Cortex of kidney (tissue), 1 donor: ENCODE measurements at places on chromosomes 5 and 9.

GRCh38 chr5:157529002-157529401, 46.6 kb downstream of the ADAM19 start:
- DNase-seq, result no peak

DNA sequence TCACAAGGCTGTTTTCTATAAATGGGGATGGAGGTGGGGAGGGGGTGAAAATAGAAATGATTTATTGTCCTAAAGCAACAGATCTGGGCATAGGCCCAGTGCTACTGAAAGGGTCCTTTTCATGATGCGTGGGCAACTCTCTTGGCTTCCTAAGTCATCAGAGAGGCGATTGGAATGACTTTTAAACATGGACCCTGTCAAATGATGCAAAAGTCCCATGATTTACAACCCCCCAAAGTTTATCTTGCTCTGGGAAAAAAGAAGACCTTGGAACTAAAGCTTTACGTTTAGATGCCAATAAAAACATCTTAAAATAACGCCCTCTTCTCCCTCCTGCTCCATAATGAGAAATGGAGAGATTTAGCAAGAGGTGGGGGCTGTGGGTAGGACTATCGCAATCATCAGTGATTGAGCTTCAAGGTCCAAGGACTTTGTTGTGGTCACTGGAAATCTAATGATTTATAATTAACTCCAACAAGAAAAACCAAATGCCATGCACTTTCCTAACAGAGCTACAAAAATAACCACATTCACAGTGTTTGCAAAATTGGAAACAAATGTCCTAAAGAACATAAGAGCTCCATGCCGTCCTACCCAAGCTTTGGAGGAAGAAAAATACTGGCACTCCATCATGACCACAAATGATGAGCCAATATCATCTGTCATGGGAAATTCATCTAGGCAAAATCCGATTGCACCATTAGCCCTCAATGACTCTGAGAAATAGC, 167.5 kb upstream of the CLINT1 start:
- no peak for DNase-seq

DNA sequence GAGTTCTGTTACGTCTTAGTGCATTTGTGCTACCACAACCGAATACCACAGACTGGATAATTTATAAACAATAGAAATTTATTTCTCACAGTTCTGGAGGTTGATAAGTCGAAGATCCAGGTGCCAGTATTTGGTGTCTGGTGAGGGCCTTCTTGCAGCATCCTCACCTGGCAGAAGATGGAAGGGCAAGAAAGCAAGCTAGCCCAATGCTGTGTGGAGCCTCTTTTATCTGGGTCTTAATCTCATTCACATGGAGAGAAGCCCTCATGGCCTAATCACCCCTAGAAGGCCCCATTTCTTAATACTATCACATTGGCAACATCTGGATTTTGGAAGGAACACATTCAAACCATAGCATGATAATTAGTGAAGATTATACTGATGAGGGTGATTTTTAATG, 159.3 kb downstream of the CHSY3 start:
- no peak for DNase-seq

GRCh38 chr9:16871336-16872151, 1.1 kb upstream of the BNC2 start:
- DNase-seq, result no peak

- no peak for DNase-seq
Measured at GRCh38 chr5:155898284-155898683, 428.7 kb upstream of the SGCD start.

DNA sequence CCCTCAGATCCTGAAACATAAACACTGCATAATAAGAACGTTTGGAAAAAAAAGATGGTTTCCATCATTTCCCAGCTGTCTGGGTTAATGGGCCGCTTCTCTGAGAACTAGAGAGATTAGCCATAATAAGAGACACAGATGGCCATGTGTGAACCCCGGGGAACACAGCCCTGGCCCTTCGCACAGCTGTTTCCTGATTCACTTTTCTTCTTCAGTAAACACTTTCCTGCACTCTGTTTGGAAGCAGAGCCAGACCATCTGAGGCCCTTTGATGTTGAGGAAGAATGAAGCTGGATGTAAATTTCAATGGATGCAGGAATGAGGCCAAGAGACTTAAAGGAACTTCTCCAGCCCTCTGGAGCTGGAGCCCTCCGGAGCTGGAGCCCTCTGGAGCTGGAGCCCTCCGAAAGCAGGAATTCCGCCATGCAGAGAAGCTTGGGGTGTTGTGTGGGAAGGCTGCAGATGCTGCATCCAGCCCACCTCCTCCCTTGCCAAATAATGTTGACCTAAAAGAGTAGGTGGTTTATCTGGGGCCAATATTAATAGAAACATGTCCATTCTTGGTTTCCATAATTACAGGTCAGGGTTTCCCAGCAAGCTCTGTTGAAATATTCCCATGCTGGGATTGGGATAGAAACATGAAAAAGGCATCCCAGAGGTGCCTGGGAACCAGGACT, 218.9 kb downstream of the NXNL2 start:
- no peak for DNase-seq

DNA sequence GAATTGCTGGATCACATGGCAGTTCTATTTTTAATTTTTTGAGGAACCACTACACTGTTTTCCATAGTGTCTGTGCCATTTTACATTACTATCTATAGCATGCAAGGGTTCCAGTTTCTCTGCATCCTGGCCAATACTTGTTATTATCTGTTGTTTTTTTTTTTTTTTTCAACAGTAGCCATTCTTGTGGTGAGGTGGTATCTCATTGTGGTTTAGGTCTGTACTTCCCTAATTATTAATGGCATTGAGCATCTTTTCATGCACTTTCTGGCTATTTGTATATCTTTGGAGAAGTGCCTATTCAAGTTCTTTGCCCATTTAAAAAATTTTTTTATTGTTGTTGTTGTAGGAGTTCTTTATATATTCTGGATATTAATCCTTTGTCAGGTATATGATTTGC, 97.7 kb downstream of the GDNF start:
- DNase-seq, result no peak

- DNase-seq, result no peak
Measured at GRCh38 chr5:173796721-173797495, 91.2 kb upstream of the CPEB4 start.

GRCh38 chr9:90544488-90544887, 98.1 kb downstream of the DIRAS2 start:
- no peak for DNase-seq

- DNase-seq, result no peak
Measured at GRCh38 chr5:194603-195209, 3.4 kb downstream of the LRRC14B start.

DNA sequence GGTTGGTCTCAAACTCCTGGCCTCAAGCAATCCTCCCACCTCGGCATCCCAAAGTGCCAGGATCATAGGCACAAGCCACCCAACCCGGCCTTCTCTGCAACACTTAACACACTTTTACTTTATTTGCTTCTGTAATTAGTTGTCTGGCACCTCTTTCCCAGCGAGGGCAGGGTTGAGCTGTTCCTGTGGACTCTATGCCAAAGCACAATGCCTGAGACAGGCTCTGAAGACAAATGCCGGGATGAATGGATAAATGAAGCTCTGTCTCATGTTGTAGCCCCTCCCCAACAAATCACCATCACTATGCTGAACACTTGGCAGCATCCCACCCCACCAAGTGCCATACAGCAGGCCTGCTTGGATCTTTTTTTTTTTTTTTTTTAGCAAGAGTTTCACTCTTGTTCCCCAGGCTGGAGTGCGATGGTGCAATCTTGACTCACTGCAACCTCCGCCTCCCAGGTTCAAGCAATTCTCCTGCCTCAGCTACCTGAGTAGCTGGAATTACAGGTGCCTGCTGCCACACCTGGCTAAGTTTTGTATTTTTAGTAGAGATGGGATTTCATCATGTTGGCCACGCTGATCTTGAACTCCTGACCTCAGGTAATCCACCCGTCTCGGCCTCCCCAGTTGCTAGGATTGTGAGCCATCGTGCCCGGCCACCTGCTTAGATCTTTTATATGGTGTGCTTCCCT, 21.3 kb downstream of the GPX3 start:
- no peak for DNase-seq

DNA sequence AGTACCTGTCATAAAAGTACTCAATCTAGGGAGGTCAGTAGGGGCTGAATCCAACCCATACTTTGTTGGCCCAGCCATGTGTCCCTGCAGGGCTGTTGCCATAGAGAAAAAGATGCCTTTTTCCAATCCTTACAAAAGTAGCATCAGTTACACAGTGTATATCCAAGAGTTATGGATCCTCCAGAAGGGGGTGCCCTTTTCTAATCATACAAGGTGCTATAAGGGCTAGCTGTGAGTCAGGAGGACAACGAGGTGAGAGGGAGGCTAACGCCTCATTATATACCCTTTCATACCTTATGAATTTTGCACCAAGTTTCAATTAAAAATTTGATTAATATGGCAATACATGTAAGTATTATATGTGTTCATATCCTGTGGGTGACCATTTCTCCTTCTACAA, 4.8 kb downstream of the KIAA0825 start:
- no peak for DNase-seq

- DNase-seq, result no peak
Measured at GRCh38 chr9:74006935-74007334, 490.2 kb upstream of the RORB start.

- no peak for DNase-seq
Measured at GRCh38 chr5:59864718-59865117, 28.8 kb downstream of the PDE4D start.

DNA sequence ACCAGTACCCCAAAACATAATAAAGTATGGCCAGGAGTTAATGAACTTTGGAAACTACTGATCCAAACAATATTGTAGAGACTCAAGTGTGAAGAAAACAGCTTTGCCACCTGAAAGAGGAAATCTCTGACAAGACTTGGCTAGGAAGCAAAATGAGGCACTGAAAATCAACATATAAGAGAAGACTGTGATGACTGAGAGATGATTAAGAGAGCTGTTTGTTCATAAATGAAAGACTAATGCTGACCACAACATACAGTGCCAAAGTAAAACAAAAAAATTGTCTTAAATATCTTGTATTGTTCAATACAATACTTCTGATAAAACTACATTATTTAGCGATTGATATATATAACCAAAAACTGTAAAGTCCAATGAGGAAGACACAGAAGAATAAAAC, 7.2 kb downstream of the RC3H2 start:
- no peak for DNase-seq

- no peak for DNase-seq
Measured at GRCh38 chr5:89437450-89438435, 554.8 kb upstream of the MEF2C start.

- DNase-seq, result no peak
Measured at GRCh38 chr9:77251050-77251449, 73.7 kb downstream of the VPS13A start.

- DNase-seq, result no peak
Measured at GRCh38 chr5:55304584-55304983, 2.9 kb downstream of the DHX29 start.

GRCh38 chr5:78295035-78295961, 800 bp upstream of the AP3B1 start:
- DNase-seq, result no peak

DNA sequence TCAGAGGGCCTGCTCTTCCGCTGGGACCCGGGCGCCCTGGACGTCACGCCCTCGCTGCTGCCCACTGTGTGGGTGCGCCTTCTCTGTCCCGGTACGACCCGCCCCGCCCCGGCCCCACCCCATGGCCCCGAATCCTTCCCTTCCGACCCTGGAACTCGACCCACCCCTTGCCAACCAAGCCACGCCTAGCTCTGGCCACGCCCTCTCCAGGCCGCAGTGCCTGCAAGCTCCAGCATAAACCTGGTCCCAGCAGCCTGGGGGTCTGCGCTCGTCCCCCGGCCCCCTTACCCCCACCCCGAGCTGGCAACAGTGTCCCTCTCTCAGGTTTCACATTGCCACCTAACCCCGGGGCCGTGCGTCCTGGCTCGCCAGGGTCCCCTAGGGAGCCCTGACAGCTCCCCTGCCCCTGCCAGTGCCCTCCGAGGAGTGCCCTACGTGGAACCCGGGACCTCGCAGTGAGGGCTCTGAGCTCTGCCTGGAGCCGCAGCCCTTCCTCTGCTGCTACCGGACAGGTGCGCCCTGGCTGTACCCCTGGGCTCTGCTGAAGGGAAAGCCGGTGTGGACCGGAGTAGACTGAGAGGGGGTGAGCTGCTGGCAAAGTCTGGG, 3.4 kb downstream of the ADGRD2 start:
- DNase-seq, result no peak
